ENCODE measurements at places on chromosomes 1 and 21.

GRCh38 chr1:63073309-63074306 is 248.8 kb upstream of the FOXD3 start:
- no peak for DNase-seq

GRCh38 chr1:94329986-94330385 is 88.2 kb upstream of the ABCD3 start:
- no peak for DNase-seq

DNA sequence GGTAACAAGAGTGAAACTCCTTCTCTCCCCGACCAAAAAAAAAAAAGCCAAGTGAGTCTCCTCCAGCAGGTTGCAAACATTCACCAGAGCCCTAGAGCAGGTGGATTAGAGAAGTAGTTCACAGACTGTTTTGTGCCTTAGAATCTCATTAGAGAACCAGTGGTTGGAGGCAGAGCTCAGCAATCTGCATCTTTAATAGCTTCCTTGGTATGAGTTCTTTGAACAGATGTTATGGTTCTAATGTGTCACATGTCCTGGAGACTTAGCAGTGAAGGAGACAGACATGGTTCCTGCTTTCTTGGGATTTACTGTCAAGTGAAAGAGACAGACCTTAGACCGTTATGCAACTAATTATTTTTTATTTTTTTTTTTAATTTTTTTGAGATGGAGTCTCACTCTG is 26.8 kb downstream of the SESN2 start:
- DNase-seq, result no peak

DNA sequence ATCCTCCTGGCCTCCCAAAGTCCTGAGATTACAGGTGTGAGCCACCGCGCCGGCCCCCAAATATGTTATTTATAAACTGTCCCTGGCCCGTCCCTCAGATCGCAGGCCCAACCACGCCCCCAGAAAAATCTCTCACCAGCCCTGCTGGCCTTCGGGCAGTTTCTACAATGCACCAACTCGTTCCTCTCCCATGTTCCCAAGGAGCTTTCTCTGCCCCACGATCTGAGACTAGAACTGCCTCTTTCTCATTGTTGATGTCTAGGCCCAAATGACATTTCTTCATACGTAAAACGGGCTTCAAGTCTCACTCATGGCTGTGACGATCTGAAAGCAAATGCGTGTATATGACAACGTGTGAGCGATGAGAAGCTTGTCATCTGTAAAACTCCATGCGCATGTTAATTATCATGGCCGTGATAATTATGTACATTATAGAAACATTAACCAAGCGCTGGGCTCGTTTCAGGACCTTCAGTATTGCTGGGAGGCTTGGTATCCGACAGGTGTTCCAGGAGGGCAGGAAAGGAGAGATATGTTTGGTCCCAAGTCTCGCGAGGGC is 748 bp upstream of the NIPAL3 start:
- no peak for DNase-seq

DNA sequence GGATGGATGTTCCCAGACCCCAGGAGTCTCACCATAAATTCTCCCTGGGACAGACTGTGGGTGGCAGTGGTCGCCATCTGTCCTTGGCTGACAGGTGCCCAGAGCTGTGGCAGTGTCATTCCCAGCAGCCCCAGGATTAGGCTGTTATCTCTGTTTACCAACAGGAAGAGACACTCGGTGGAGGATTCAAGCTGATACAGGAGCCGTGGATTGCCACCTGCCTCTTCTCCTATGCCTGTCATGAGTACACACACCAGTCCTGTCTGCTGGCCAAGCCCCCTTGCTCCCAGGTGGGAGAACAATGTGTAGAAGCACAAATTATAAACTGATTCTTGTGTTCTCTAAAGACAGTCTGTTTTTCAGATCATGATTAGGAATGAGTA is 152.6 kb downstream of the ETS2 start:
- DNase-seq, result no peak

- no peak for DNase-seq
Measured at GRCh38 chr1:51788938-51789337, 89.6 kb downstream of the NRDC start.

DNA sequence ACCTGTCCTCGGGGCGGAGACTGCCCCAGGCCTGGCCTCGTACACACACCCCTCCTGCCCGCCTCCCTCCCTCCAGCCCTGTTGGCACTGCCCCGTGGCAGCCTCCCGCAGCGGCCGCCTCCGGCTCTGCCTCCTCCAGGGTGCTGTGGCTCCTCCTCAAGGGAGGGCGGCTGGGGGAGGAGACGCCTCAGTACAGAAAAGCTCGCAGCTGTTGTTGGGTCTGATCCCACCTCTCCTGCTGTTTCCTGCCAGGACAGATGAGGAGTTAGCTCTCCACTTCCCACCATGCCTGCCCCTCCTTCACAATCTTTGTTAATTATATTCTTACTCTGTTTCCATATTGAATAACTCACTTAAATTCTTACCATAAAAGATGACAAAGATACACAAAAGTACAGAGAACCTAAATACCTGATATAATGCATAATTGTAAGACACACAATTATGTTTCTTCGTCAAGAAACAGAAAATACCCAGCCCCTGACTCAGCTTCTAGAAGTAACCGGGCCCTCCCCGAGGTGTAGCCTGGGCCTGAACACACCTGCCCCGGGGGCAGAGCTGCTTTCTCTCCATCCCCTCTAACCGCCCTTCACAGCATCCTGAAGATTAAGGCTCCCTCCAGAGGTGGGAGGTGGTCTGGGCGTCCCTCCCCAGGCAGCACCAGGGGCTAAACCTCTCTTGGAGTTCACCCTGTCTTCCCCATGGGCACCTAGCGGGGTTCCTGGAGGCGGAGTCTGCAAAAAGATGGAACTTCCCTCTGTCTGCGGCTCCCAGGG is 30.6 kb upstream of the COL6A1 start:
- no peak for DNase-seq

DNA sequence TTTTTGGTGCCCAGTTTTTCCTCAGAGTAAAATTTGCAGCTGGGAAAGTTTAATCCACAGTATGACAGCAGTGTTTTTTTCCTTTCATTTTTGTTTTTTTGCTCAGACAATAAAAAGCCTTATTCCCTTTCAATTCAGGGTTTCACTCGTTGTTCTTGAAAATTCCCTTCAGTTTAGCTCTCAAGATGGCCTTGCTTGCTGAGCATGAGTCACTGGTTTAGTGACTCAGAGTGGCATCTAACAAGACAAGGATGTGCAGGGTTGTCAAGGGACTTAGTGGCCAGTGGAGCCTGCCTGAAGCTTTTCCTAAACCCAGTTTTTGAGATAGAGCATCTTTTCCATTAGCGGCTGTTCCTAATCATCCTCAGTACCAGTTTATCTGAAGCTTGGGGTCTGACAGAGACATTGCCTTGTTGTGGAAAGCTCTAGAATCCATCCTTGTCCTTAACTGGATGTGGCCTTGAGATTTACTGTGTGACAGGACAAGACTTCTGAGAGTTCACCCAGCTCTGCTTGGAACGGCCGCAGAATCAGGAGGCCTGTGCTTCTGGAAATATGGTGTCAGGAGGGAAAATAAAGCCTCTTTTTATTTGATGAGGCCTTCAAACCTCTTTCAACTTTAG is 48.4 kb upstream of the DNAJC6 start:
- no peak for DNase-seq

GRCh38 chr1:222009105-222009730 is 267.3 kb upstream of the DUSP10 start:
- DNase-seq, result peak; percentile 33

- DNase-seq, result no peak
Measured at GRCh38 chr21:25885405-25885804, 150.6 kb downstream of the GABPA start.

GRCh38 chr1:41368366-41368765 is 7.1 kb downstream of the FOXO6 start:
- DNase-seq, result no peak

Measured in naive thymus-derived CD8-positive, alpha-beta T cell (primary cell).